ENCODE measurements at places on chromosomes 2 and 18.

DNA sequence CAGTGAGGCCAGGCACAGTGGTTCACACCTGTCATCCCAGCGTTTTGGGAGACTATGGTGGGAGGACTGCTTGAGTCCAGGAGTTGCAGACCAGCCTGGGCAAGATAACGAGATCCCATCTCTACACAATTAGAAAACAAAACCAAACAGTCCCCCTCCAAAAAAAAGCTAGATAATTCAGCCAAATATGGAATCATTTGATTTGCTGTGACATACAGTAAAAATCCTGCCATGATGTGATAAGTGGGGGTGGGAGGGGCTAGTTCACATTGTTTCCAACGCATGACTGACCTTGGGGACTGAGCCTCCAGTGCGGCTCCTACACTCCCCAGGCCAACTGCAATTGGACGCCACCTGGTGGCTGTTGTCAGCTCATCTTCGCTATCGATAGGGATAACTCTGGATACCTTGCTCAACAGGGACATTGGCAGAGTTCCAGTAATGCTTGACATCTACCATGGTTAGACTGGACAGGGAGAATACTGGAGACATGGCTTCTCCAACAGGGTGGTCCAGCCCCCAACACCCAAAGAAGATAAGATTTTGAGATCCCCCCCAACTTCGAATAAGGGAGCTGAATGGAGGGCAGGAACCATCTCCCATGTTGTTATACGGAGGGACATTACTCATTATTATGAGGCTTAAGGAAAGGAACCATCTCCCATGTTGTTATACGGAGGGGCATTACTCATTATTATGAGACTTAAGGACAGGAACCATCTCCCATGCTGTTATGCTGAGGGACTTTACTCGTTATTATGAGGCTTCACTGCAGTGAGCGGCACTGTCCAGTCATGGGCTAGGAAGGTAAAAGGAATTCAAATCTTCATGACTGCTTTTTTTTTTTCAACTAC is 135.9 kb downstream of the TGIF1 start:
- peak; percentile 95 for DNase-seq

DNA sequence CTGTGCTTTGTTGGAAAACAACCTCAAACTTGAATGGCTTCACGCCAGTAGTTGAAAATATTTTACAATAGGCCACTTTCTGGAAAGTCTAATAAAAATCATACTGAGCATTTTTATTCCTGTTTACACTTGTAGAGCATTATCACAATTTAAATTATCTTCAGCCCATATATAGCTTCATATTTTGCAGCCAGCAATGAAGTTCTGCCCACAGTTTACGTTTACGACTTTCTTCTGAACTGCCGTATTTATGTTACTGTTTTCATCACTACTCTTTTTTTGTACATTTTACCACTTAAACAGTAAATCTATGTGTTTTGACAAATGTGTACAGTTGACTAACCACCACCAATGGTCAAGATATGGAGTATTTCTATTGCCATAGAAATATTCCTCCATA is 86.2 kb downstream of the COPS8 start:
- no peak for DNase-seq

GRCh38 chr18:11512096-11513025 is 97.0 kb upstream of the SLC35G4 start:
- no peak for DNase-seq

GRCh38 chr2:10964052-10964790 is 52.5 kb downstream of the KCNF1 start:
- DNase-seq, result no peak

GRCh38 chr2:25160376-25160775 is 8.0 kb downstream of the POMC start:
- no peak for DNase-seq

GRCh38 chr2:42914314-42914713 is 121.9 kb upstream of the HAAO start:
- peak; percentile 11 for DNase-seq

- DNase-seq, result no peak
Measured at GRCh38 chr2:157856187-157856515, 20.0 kb downstream of the ACVR1 start.

- DNase-seq, result no peak
Measured at GRCh38 chr18:46013484-46014189, 46.5 kb upstream of the EPG5 start.

GRCh38 chr18:50559752-50560680 is at the start of gene MAPK4:
MAPK4 (plus strand) TSS chr18:50560087; CDS start chr18:50663959, 103,872 bp downstream.
- DNase-seq, result peak; percentile 85

DNA sequence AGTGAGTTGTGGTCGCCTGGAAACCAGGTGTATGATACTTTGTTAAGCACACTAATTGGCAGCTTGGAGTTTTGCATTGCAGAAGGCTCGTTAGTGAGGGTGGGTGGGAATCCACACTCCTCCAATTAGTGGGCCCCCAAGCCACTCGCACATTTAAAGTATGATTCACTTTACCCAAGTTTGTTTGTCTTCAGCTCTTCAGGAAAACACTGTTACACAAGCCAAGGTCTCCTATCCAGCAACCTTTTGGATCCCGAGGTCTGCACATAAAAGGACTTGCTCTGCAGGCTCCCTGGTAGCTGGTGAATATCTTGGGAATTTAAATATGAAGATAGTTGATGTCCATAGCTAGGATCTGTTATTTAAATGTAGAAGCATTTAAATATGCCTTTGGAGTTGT is 66.1 kb downstream of the NPAS2 start:
- peak; percentile 44 for DNase-seq

DNA sequence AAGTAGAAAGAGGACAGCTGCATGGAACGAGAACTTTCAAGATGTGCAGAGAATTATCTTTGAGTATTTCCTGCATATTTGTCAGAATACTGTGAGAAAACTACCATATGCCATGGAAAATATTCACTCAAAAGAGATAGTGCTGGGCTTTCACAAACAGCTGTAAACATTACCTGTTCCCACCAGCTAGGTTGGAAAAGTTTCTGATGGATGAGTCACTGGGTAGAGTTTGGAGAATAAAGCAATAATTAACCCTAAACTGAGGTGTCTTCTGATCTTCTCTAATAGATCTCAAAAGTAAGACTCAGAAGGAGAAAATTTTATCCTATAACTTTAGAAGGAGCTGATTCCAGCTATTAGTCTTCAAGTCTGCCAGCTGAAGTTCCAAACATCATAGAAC is 3.9 kb upstream of the FSIP2 start:
- DNase-seq, result no peak

DNA sequence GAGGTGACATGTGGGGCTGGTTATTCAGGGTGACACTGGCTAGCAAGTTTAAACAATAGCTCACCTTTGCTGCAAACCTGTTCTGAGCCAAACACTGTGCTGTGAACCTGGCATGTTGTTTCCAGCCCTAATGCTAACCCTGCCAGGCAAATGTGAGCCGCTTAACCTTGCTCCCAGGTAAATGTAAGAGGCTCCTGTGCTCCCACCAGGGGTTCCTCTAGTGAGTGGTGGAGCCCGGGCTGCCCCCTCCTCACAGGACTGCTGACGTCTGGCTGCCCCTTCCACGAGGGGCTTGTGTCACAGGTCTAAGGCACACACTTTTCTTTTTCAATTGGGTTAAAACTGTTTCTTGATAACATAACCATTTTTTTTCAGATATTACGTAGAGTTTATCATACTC is 223.7 kb downstream of the DCDC2C start:
- no peak for DNase-seq

GRCh38 chr2:233079953-233080835 is 20.1 kb downstream of the INPP5D start:
- DNase-seq, result no peak

GRCh38 chr2:107259408-107260195 is 373.6 kb upstream of the ST6GAL2 start:
- DNase-seq, result no peak

DNA sequence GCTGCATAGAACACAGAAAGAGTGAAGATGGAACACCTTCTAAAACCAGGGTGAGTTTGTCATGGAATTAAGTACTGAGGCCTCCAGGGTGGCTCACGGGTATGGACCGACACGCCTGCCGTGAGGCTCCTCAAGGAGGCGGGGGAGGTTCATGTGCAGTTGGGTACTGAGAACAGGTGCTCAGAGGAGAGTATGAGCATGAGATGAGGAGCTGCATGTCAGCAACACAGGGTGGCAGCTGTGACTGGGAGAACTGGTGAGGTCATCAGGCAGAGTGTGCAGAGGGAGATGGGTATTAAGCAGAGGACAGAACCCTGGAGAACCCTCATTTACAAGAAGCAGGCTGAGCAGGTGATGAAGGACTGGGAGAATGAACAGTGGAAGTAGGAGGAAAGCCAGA is 63.2 kb upstream of the KLHL29 start:
- DNase-seq, result no peak

DNA sequence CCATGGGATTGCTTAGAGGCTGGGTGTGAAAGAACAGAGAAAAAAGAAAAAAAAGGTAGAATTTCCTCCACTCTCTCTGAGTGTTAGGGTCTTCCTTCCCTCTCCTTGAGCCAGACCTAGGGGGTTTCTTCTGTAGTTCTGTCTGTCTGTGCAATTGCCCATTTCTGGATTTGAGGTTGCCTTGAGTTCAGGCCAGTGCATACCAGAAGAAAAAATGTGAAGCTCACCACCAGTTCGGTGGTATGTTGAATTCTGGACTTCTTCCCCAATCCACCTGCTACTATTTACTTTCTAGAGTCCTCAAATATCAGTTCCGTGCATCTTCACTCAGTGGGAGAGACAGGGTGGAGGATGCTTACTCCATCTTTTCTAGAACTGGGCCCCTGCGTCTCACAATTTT is 15.3 kb upstream of the SELENOI start:
- DNase-seq, result no peak

DNA sequence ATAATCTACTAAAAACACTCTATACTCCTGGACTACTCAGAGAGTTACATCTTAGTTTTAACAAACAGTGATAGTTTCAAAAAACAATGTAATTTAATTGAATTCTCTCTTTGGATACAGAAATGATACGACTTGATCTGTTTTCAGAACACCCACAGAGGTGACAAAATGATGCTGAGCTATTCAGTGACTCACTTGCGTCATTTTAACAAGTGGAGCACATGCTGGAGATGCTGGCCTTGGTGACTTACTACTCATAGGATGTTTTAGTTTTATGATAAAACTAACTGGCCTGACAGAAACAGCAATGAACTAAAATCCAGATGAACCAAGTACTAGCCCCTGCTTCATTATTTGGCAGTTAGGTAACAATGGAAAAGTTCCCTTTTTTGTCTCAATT is 101.3 kb upstream of the ITGB6 start:
- no peak for DNase-seq

DNA sequence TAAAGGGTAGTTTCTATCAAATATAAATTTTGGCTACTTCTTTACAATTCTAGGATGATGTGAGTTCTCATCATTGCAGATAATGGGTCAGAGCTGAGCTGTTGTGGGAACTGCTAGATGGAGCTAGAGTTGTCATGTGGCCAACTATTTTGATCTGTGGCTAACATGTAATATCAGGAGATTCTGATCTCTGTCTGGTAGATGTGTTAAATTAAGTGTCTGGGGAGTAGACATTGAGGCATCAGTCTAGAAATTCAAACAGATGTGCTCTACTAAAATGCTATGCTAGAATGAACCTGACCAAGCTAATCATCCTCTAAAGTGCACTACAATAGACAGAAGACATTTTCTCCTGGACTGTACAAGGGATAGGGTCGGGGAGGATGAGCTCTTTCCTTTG is 30.3 kb upstream of the DARS1 start:
- no peak for DNase-seq

DNA sequence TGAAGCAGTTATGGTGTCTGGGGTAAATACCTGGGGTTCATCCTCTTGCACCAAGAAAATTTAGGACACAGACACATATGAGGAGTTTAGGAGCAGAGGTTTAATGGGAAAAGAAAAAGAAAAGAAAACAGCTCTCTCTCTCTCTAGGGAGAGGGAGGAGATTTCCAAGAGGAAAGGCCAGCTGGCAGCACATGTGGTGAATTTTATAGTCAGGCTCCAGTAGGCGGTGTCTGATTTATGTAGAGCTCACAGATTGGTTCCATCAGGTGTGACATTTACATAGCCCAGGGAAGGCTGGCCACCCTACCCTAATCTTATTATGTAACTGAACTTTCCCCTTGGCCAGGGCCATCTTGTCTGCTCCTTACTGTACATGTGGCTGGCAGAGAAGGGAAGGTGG is 297.5 kb upstream of the RGPD4 start:
- peak; percentile 44 for DNase-seq

DNA sequence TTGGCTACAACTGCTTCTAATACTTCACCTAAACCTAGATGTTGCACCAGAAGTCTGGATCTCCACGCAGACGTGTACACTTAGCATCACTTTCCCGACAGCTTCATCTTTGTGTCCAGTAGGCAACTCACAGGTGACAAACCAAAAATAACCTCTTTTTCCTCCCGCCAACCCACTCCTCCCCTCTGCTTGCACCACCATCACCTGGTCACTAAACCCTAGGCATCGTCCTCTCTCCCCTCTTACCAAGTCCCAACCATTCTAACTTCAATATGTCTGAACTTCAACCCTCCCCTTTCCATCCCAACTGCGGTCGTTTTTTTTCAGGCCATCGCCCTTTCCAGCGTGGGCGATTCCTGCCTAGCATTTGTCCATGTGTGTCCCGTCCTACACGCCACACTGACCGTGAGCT is 413 bp upstream of the CHMP3 start:
- DNase-seq, result no peak

All from endodermal cell (in vitro differentiated cells).